Pulmonary artery endothelial cell (primary cell): ENCODE measurements at places on chromosomes 4 and X. TPM values are rescaled to one million over a fixed set of nuclear protein-coding genes. Genes with fewer than 3 reads are reported as not detected.

DNA sequence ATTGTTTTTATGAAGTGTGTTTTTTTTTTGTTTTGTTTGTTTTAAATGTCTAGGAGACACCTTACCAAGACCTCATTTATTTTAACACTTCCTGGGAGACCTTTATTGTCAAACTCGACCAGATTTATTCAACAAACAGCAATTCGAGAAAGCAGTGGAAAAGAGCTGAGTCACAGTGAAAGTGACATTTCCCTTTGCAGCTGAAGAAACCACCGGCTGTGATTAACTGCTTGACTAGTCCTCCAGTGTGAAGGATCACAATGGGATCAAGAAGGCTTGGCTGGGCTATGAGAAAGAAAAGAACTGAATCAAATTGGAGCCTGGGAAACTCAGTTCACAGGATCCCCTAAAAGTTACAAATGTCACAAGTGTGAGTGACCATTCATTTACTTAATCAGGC lies 11.9 kb upstream of the ADH7 start:
- peak; percentile 5 for DNase-seq

- DNase-seq = no peak
Observed at GRCh38 chr4:145939441-145939750, 773 bp upstream of the ZNF827 start.

- no peak for DNase-seq
Observed at GRCh38 chr4:15340902-15341732, 86.7 kb upstream of the C1QTNF7 start.

- no peak for DNase-seq
Observed at GRCh38 chrX:48918301-48918642, 552 bp downstream of the PIM2 start.

- no peak for DNase-seq
Observed at GRCh38 chr4:71732706-71733105, 51.2 kb downstream of the GC start.

DNA sequence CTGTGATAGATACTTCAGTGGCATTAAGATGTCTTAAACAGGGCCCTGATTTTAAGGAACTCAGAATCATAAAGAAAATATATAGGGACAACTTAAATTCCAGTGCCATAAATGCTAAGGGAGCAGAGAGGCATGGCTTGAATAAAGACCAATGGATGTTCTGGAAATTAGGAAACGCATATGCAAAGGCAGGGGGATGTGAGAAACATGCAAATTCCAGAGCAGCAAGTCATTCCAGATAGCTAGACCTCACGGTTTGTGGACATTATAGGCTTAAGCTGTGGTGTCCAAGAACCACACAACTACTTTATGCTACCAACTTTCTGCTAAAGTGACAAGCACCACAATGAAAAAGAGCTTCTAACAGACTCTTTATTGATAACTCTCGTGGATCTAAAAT lies 132.6 kb upstream of the ANK2 start:
- no peak for DNase-seq

DNA sequence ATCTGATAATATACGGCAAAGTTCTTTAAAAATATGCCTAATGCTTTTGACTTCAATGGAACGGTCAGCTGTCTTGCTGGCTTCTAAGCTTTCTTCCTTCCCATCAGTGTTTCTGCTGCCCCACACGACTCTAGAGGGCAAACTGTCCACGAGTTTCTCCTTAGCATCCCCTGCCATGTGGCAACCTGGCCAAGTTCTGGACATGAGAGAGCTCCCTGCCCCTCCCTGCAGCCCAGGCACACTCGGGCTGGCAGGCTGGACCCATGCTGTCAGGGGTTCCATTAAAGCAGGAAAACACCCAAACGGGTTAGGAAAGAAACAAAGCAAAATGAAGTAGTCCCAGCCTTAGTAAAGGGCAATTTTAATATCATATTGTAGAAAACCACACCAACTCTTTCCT lies 38.8 kb downstream of the KDR start:
- DNase-seq = no peak

Gene ADH6
- total RNA-seq = not detected in 2 replicates

Gene MND1
- 2.9 and 6.0 TPM in 2 replicates for total RNA-seq

Gene C4orf51
- 0.07 TPM in 1 of 2 replicates, not detected in the other for total RNA-seq

Gene STATH
- not detected in 2 replicates for total RNA-seq

Gene CBLL2
- not detected in 2 replicates for total RNA-seq
